ENCODE measurements at places on chromosomes 6 and 20.

DNA sequence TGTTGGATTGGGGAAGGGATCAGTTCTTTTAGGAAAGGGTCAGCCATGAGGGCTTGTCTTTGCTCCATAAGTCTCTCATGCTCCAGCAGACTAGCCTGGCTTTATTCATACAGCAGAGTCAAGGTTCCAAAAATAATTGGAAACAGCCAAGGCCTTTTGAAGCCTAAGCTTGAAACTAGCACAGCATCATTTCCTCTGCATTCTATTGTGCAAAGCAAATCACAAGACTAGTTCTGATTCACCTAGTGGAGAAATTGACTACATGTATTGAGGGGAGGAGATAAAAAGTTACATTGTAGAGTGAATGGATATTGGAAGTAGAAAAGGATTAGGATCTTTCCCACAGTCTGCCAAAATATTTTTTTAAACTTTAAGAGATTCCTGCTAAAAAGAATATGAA, 159.3 kb upstream of the PLCB4 start:
- no peak for DNase-seq

DNA sequence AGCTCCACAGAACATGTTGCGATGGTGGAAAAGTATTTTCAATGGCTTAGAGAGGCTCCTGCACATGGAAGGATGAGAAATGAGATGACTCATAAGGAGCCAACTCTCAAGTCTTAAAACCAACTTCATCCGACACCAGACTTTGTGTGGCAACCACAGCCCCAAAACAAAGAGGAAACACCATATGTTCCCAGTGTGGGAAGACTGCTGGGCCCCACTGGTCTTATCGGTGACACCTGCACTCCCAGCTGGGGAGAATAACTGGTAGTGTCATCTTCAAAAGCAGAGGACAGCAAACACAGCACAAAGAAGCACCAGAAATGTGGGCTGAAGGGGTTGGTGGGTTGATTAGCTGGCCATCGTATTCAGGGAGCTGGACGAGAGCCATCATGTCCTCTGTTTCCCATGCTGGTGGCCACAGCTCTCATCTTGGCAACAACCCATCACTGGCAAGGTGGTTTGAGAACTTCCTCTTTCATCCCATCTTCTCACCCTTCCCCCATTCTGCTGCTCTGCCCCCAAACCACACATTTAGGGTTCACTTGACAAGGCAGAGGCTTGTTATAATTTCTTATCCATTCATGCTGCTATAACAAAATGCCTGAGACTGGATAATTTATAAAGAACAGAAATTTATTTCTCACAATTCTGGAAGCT, 46.0 kb upstream of the TASP1 start:
- DNase-seq, result no peak

DNA sequence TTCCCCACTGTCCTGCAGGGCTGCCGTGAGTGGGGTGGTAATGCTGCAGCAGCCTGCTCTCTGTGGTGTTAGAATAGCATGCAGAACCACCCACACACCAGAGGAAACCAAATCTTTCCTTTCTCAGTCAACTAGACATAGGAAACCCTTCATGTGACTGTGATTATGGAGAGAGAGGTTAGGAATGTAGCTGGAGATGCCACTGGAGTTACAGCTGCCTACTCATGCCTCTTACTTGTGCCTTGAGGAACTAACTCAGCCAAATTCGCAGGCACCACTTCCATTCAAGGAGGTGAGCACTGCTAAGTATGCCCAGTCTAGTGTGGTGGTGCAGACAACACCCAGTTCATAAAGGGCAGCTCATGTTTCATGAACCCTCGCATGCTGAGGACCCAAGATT, 27.4 kb downstream of the MUC22 start:
- DNase-seq, result no peak

DNA sequence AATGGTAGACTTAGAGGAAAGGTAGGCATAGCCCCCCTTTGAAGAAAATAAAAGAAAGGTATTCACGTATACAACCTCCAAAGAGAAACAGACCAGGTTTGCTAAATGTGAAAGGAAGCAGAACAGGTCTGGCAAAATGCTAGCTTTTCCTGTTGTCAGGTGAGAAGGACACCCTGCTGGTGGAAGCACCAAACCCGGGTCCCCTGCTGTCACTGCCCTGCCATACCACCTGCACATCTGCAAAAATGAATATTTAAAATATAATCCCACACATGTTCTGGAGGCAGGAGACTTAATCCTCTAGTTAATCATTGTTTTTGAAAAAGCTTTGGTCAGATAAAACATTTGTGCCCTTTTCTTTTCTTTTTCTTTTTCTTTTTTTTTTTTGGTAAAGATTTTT, 48.9 kb upstream of the OLIG3 start:
- DNase-seq, result no peak

GRCh38 chr6:76004202-76004601, 68.3 kb downstream of the IMPG1 start:
- DNase-seq, result no peak

DNA sequence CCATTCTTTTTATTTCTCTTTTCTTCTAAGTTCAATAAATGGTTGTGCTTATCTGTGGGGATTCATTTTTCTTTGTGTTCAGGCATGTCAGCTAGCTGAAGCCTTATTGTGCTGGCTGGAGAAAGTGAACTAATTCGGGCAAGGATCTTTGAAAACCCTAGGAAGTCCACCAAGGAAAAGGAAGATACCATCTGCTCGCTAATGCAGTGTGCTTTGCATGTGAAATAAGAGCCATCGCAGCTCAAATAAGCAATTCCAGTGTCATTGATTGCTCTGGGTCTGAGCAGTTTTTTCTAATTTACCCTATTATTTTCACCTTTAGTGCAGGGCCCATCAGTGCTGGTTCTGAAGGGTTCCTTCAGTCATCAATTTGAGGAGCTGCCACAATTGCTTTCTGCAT, 309.4 kb upstream of the SOX4 start:
- no peak for DNase-seq

- peak; percentile 81 for DNase-seq
Measured at GRCh38 chr20:18144541-18145099, 7.0 kb downstream of the KAT14 start.

- no peak for DNase-seq
Measured at GRCh38 chr20:56761393-56761792, 132.3 kb downstream of the TFAP2C start.

DNA sequence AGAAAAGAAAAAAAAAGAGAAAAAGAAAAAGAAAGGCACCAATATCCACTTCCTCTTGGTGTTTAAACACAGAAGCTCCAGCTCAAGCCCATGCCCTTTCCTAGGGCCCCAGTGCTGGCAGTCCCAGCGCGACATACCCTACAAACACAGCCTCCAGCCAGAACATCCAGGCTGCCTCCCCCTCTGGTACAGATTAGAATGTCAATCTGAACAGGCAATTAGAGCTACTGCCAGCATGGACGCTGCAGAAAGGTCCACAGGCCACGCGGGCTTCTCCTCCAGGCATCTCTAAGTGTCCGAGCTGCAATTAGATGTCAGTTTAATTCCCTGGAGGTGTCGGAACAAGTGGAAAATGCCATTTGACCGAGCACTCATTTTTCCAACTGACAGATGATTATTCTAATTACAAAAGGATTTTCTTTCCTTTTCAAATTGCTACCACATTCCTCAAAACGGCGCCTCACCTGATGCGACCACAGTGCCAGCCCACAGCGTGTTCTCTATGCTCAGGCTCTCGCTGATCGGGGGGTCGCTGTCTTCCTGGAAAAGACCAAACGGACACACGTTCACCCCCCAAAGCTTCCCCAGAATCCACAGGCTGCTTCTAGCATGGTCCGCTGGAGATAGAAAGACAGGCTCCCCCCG, 79.5 kb downstream of the ATP9A start:
- no peak for DNase-seq

GRCh38 chr6:13059026-13059425, 269.3 kb downstream of the TBC1D7 start:
- DNase-seq, result no peak

DNA sequence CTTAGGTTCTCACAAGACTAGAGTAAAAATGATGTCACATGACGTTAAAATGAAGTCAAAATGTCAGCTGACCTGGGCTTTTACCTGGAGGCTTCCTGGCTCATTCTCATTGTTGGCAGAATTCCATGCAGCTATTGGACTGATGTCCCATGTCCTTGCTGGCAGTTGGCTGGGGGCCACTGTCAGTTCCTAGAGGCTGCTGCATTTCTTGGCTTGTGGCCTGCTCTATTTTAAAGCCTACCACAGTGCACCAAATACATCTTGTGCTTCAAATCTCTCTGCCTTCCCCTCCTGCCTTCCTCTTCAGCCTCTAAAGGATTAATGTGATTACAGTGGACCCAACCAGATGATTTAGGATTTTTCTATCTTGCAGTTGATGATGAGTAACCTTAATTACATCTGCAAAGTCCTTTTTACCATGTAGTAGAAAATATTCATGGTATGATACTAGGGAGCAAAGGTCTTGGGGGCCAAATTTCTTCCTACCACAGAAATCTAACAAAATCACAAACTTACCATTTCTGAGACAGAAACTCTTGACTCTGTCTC, 81.9 kb downstream of the FIG4 start:
- DNase-seq, result no peak

- no peak for DNase-seq
Measured at GRCh38 chr6:90044833-90045381, 150.6 kb downstream of the GJA10 start.

- DNase-seq, result peak; percentile 84
Measured at GRCh38 chr6:159174263-159174969, 5.2 kb downstream of the FNDC1 start.

- no peak for DNase-seq
Measured at GRCh38 chr20:1415667-1416468, 23.0 kb upstream of the FKBP1A start.

DNA sequence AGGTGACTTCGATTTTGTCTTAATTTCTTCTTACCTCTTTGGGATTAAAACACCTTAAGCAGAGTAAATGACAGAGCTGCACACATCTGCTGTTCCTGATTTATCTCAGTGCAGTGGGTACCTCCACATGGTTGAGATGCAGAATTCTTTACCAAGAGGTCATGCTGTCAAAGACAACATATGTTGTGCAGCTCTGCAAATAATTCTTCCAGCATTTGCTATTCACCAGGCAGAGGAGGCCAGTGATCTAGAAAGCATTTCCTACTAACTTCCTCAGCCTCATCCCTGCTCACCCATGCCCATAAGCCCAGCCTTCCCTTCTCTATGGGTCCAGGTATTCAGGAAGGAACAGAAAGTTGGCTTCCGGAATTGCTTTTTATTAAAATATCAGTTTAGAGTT, 109.3 kb downstream of the THBS2 start:
- DNase-seq, result no peak

GRCh38 chr20:46501337-46501942, 11.9 kb downstream of the ZNF334 start:
- DNase-seq, result no peak

DNA sequence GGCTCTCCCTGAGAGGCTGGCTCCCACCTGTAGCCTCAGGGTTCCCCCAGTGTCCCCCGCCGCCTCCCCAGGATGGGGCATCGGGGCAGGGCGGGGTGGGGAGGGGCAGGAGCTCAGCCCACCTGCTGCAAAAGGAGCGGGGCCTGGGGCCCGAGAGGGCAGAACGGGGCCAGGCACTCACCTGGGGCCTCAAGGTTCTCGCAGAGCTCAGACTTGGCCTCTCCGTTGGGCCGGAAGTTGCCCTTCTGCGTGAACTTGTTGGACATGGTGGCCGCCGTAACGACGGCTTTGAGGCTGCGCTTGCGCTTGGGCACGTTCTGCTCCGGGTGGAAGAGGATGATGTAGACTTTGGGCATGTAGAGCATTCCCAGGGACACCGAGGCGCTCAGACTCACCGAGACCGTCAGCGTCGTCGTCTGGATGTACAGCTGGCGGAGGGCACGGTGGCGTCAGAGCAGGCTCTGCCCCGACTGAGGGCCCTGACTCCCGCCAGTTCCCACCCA, 117.9 kb downstream of the GRM4 start:
- no peak for DNase-seq

DNA sequence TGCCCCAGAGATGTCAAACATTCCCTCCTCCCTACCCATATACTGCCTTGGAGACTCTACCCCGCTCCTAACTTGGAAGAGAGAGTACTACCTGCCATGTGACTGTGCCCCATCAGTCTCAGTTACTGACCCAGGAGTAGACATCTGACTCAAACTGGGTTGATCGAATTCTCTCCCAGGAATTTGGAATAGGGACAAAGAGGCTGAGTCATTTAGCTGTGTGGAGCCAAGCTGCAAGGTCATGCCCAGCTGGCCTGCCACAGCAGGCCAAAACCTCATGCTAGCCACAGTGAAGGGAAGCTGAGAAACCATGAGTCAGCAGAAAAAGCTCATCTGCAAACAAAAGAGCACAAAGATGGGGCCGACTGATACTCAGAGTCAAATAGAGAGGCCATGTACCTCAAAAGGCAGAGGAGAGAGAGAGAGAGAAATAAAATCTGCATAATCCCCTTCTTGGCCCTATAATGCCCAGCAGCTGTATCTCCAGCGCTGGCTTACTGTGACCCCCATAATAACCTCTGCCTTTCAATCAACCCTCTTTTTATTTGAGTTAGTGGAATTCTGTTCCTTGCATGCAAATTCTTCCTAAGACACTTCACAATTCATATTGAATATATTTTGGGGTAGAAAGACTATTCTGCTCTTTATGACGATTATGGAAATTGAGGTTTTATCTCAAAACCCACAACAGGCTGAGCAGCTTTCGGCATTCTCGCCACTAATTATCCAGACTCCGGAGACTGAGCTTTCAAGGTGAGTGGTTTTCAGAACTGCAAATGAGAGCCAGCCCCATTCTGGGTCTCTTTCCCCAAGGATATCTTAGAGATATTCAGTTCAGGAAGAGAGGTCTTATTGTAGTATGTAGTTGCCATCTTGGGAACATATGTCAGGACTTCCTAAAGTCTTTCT, 21.4 kb upstream of the AKIRIN2 start:
- no peak for DNase-seq

- no peak for DNase-seq
Measured at GRCh38 chr20:43375591-43375990, 82.1 kb upstream of the SRSF6 start.

- no peak for DNase-seq
Measured at GRCh38 chr6:111566222-111566734, 39.4 kb downstream of the TRAF3IP2 start.
